Activated CD4-positive, alpha-beta T cell treated with anti-CD3 and anti-CD28 coated beads, Interleukin-10, Interleukin-2, amounts not matched to agents 100 ng/mL and 50 ng/mL, durations not matched to agents 16 hours and 8 hours (primary cell): ENCODE measurements at places on chromosomes 7 and 10.

GRCh38 chr10:1638889-1639419 lies 98.4 kb downstream of the ADARB2 start:
- DNase-seq: no peak

DNA sequence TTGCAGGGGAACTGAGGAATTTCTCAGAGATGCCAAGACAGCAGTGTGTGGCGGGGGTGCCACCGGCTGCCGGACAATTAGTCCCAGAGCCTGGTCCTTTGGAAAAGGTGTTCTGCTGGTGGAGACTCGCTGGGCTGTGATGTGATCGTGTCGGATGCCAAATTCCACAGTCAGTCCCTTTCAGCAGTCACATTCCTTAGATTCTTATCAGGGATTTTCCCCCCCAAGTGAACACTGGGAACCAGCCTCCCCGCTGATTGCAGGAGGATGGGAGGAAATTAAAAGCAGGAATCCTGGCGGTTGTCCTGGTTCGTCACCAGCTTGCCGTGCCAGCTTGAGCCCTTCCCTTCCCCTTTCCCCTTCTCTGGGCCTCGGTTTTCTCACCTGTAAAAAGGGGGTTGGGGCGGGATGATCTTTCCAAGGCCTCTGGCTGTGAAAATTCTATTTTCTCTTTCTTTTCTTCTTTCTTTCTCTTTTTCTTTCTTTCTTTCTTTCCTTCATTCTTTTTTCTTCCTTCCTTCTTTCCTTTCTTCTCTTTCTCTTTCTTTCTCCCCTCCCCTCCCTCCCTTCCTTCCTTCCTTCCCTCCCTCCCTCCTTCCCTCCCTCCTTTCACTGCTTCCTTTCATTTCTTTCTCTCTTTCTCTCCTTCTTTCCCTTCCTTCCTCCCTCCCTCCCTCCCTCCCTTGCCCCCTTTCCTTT lies 39.6 kb downstream of the COL26A1 start:
- DNase-seq: no peak

- no peak for DNase-seq
These were observed 17.8 kb downstream of the CAV1 start for GRCh38 chr7:116542618-116543017.

GRCh38 chr7:142808802-142809583 lies 38.2 kb downstream of the PRSS2 start:
- peak; percentile 98 for DNase-seq

GRCh38 chr7:8516976-8517375 lies 83.6 kb downstream of the NXPH1 start:
- DNase-seq: no peak

DNA sequence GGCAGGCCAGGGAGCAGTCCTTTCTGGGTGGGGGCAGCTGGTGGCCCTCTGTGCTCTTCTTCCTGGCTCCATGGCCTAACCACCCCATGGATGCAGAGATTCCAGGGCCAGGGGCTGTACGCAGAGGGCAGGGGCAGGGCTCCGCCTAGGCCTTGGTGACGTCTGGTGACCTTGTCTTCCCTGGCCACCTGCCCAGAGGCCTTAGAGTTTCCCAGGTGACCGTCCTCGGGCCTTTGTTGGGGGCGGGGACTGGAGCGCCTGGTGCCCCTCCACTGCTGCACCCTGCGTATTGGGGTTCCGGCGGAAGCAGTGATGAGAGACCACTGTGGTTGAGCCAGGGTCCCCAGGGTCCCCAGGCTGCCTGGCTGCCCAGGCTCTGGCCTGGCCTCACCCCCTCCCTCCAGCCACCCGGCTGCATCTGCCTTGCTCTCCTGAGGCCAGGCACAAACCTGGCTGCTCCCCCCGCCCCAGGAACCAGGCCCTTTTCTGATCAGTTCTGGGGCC lies 10.3 kb downstream of the PWWP2B start:
- DNase-seq: no peak
